ENCODE measurements at places on chromosomes 3 and 15.

DNA sequence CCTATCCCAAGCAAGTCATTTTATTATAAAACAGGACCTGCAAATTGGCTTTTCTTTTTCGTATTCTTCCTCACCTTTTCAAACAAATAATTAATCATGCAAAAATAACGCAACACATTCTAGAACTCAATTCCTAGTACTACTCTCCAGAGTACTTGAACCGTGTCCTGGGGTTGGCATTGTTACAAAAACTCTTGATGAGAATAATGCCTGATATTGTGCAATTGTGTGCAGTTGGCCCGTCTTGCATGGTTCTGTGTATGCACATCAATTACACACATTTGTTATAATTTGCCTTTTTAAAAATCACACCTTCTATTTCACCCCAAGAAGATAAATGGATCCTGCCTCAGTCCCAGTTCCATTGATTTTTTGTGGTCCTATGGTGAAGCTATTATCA is 205.4 kb downstream of the EPHB1 start:
- no peak for DNase-seq

GRCh38 chr15:31303726-31304648 is 22.6 kb upstream of the KLF13 start:
- DNase-seq: no peak

DNA sequence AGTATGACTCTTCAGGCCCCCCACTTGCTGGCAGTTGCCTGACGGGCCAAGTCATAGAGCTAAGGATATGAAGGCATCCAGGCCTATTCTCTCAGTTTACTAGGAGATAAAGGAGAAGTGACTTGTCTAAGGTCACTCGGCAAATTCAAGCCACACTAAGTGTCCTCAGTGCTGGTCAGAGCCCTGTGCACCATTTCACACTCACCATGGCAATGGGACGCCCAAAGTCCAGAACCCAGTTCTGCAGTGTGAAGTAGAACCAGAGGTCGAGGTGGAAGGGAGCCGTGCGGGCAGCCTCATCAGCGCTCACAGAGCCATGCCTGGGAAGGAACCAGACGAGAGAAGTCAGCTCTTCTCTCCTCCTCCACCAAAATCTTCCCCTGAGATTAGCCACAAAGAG is 11.2 kb downstream of the CLN6 start:
- DNase-seq: no peak

DNA sequence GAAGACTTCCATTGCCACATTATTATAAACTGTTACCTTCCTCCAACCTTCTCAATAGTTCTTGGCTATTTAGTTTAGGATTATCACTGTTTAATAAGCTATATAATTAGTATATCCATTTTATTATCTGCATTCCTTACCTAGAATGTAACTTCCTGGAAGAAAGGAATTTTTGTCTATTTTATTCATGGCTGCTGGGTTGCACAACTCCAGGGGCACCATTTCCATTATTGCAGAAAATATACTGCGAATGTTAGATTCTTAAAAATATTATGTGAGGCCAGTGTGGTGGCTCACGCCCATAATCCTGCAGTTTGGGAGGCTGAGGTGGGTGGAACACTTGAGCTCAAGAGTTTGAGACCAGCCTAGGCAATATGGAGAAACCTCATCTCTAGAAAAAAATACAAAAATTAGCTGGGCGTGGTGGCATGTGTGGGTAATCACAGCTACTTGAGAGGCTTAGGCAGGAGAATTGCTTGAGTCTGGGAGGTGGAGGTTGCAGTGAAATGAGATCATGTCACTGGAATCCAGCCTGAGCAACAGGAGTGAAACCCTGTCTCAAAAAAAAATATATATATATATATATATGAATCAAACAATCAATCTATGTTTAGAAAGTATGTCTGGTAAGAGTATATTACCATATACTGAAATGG is 19.9 kb downstream of the CLDN1 start:
- no peak for DNase-seq

GRCh38 chr3:62732183-62732904 is 142.9 kb downstream of the CADPS start:
- no peak for DNase-seq

- DNase-seq: no peak
Measured at GRCh38 chr3:172607305-172608121, 84.3 kb upstream of the TNFSF10 start.

- DNase-seq: no peak
Measured at GRCh38 chr3:52052831-52053306, 3.5 kb downstream of the DUSP7 start.

GRCh38 chr3:12536423-12536822 is 8.9 kb downstream of the MKRN2OS start:
- no peak for DNase-seq

DNA sequence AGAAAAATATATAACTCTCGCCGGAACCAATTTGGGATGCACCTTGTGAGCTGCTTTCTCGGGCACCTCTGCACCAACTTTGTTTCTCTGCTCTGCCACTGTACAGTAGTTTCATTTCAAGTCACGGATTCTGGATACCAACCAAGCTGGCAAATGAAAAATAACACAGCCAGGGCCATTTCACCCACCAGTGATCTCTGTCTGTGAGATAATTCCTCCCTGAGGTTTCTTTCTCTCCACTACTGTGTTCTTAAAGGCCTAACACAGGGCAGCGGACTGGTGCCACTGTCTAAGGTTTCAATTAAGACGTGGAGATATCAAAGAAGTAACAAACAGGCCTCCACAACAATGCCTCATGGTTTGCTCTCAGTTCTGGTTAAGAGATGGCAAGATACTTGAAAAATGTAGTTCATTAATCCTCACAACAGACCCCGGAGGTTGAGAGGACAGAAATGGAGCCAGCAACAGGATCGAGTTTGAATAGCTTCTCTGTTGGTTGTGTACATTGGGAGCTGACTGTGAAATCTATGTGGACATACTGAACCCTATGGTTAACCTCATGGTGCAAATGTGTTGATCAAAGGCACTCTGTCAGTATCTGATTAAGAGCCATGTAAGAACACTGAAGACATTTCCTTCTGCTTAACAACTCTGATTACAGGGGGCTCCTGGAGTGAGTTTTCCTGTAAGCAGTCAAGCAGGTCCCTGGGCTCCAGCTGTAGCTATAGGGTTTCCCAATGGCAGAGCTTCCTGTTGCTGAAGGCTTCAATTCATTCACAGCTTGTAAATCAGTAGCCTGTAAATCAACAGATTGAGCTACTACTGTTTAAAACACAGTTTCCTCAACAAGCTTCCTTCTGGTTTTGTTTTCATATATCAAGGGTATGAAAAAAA is 470.5 kb downstream of the EPHA3 start:
- no peak for DNase-seq

DNA sequence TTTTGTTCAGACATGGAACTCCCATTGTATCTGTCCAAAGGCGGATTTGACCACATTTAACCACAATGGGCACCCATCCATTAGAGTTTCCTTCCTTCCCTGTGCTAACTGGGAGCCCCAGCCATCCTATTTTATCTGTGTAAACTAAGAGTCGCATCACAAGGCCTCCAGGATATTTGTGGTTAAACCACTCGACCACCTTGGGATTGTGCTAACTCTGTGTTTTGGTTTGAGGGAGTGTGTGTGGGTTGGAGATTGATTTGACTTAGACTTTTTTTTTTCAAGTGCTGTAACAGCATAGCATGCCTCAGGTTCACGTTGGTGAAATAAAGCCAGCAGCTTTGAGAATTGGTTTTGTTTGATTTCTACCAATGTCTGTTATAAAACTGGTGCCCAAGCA is 100.4 kb upstream of the TP63 start:
- no peak for DNase-seq

- DNase-seq: no peak
Measured at GRCh38 chr15:83605111-83605945, 48.6 kb upstream of the ADAMTSL3 start.

GRCh38 chr15:87500240-87500639 is 756.3 kb downstream of the NTRK3 start:
- DNase-seq: no peak

- peak; percentile 93 for DNase-seq
Measured at GRCh38 chr3:52983336-52983807, 62.5 kb downstream of the SFMBT1 start.

- no peak for DNase-seq
Measured at GRCh38 chr15:91200101-91200754, 100.2 kb downstream of the SV2B start.

- no peak for DNase-seq
Measured at GRCh38 chr15:48537271-48538113, 108.0 kb downstream of the FBN1 start.

DNA sequence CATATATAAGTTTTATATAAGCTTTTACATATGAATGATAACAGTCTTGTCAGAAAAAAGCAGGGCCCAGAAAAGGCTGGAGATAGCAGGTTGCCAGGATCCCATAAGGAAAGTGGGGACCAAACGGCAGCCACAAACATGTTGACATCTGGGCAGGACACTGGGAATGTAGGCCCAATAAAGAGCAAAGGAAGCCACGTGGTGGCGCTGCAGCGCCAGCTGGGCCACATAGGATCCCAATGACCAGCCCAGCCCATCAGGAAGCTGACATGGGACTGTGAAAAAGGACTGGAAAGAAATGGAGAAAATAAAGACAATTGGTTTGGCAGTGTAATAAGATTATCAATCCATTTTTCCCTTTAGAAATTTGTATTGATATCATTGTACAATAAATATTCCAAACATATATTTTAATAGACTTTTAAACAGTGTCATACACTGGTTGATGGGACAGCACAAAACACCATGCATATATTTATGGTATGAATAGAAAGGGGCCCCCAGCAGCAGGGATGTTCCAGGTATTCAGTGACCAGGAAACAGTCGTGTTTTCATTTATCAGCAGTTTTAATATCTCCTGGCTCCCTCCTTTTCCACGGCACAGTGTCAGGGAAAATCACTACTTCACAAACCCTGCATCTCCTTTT is 89.0 kb upstream of the STRIT1 start:
- DNase-seq: no peak

GRCh38 chr3:109413049-109413448 is 75.7 kb upstream of the DPPA4 start:
- no peak for DNase-seq
